Activated CD4-positive, alpha-beta T cell treated with anti-CD3 and anti-CD28 coated beads, Interleukin-2, amount 50 U/mL, for 48 hours (primary cell): ENCODE measurements at places on chromosomes 7 and 10.

- no peak for DNase-seq
Observed at GRCh38 chr7:142176901-142177300, 65.4 kb downstream of the MGAM2 start.

DNA sequence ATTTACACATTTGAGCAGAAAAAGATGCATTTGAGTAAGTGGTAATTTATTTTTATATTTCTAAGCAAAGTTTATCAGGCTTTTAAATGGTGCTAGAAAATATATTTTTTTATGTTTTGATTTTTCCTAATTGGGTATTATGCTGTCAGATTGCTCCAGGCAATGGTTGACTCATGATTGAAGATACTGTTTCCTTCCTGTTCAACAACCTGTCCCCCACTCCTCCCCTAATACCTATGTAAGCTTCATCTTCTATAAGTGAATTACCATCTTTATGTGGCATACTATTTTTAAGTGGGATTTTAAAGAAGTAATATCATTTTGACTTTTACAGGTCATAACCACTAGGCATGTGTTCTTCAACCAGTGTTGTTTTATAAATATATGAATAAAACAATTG is 21.4 kb downstream of the TSPAN13 start:
- no peak for DNase-seq

GRCh38 chr7:140889645-140890044 is 35.1 kb downstream of the BRAF start:
- DNase-seq, result no peak

DNA sequence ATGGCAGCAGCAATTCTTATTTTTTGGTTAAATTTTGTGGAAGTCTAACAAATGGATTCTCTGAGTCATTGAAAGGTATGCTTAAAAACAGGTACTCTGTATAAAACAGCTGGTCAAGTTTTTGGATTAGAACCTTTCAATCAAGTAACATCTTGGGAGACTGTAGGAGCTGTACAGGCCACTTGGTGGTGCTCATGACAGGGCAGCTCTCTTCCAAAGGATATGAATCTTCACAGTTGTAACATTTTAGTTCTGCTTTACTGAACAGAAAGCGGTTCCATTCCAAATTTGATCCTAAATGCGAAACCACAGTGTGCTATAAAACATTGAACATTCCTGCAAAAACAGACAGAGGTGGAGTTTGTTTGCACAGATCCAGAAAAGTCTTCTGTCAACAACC is 44.5 kb upstream of the AGR3 start:
- no peak for DNase-seq

DNA sequence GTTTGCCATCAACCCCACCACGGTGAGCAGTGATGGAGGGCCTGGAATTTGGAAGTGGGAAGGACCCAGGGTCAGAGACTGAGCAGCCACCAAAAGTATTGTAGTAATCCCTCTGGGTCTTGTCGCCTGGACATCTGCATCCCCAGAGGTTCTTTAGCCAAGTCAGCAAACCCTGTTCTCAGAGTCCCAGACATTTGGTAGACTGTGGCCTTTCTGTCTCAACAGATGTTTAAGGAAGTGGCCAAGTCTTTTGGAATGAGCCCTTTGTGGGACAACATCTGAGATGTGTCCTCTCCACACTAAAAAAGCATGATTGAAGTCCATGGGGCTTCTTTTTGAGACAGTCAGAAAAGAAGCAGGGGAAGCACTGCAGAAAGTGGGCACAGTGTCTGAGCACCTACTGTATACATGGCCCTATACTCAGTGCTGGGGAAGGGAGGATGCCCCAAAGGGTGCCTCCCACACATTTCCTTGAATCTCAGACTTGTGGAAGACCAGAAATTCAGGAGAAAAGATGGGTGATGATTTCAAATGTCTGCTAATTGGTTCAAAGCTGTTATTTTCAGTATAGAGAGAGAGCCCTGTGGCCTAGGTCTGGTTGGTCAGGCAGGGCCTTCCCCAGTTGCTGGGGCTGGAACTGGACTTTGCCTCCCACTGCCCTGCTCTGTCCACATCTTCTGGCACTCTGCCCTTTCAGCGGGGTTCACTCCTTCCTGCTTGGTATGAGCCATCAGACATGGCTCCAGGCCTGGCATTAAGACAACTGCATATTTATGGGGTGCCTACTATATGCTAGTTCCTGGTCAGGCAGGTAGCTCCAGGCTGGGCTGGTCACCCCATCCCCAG is 26.5 kb upstream of the VSIR start:
- DNase-seq, result no peak

- DNase-seq, result no peak
Observed at GRCh38 chr7:98357751-98358161, 43.1 kb downstream of the BAIAP2L1 start.

DNA sequence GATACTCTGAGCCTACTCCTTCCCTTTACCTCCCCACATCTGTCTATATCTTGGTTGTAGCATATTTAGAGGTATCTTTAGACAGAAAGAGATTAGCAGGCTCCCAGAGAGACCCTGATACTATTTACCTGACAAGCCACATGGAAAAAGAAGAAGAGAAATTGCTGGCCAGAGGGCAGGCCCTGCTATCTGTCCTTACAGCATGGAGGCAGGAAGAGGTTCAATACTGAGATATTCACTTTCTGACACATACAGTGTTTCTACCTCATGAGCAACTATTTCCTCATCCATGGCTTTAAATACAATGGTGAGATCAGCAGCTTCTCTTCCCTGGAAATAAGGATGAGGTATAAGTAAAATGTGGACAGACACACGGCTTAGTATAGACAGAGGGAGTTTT is 33.9 kb upstream of the TSPAN13 start:
- DNase-seq, result no peak

DNA sequence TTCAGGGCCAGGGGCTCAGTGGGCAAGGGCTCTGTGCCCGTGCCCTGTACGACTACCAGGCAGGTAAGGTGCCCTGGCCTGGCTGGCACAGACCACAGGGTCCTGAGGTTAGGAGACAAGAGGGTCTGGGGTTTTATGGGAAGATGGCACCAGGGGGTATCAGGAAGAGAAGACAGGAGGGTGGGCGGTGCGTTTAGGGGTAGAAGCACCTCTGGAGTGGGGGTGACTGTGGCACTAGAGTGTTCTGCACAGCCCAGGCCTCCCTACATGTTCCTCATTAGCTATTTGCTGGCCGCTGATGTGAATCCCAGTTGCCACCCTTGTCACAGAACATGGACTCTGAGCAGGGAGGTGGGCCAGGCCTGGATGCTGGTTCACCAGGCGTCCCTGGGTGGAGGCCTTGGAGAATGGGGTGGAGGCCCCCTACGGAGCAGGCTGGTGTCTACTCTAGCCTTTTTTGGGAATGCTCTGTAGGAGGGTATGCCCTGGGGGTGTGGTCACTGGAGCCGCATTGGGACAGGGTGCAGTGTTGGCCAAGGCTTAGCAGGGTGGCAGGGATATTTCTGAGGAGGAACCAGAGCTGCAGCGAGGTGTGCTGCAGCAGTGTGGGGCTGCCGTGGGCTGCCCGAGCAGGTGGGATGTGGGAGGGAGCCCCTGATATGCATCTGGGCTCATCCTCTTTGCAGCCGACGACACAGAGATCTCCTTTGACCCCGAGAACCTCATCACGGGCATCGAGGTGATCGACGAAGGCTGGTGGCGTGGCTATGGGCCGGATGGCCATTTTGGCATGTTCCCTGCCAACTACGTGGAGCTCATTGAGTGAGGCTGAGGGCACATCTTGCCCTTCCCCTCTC is 5.0 kb downstream of the PGAM2 start:
- DNase-seq, result no peak

GRCh38 chr10:58778966-58779365 is 266.3 kb downstream of the BICC1 start:
- no peak for DNase-seq
